Renal cortex interstitium (tissue), 15 donors: ENCODE measurements at places on chromosomes 7 and 10.

DNA sequence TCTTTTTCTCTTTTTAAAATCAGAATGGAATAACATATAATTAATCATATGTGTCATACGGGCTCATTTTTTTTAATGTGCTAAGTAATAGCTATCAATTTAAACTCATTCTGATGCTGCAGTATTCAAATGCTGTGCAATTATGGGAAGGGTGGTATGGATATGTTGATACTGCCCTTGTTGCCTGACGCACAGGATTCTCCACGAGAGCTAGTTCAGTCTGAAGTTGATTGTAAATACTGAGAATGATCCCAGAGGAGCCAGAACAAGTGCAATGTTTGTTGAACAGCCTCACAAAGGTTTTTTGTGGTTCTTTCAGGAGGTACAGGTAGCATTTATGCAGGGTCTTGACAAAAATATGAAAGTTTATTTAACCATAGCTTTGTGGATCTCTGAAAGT, 13.4 kb downstream of the NPY start:
- no peak for DNase-seq

DNA sequence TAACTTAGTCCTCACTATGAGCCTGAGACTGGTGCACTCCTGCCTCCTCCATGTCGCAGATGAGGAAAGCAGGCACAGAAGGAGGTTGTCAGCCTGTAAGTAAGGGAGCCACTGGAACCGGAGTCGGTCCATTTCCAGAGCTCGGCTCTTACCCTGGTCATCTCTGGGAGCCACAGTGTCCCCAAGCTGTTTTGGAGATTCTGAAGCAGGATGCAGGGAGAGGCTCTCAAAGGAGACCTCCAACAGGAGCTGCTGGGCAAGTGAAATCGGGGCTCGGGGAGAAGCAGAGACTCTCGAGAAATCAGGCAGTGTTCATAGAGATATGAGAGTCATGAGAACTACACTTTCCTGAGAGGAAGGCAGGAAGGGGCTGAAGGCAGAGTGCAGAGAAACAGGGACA, 39.0 kb downstream of the VSTM4 start:
- DNase-seq, result no peak

DNA sequence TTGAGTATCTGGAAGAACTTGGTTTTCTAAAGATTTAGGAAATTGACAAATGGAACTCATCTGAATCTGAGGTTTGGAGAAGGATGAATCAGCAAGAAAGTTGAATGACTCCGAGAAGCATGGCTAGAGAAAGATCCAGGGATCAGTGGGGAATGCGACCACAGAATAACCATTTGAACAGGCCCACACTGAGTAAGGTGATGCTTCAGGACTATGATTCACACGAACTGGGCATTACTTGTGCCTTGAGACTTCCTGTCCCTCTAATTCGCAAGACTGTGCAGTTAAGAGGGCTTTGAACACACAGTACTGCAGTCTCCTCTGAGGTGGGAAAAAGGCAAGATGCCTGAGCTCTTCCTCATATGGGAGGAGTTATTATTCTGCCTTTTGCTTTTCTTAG, 395.5 kb upstream of the POM121L12 start:
- no peak for DNase-seq

GRCh38 chr10:125055446-125055845, 104.9 kb downstream of the CTBP2 start:
- DNase-seq, result no peak

DNA sequence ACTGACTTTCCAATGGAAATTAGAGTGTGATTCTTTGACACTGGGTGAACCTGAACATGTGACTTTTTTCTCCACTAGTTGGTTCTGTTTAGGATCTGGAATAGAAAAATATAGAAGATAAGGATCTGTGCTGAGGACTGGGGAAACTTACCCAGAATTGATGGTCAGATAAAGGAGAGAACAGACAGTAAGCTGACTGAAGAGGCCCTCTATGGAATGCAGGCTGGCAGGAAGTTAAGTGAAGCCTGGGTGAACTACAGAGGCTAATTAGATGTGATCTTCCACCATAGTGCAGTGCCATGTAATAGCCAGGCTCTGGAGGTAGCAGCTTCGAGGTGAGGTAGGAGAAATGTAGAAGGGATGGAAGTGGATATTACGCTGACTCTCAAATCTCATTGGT, 455.3 kb downstream of the PLXDC2 start:
- DNase-seq, result no peak

- no peak for DNase-seq
Measured at GRCh38 chr7:2049782-2050510, 182.8 kb downstream of the MAD1L1 start.

GRCh38 chr10:28970231-28970630, 292.9 kb downstream of the BAMBI start:
- DNase-seq, result no peak

DNA sequence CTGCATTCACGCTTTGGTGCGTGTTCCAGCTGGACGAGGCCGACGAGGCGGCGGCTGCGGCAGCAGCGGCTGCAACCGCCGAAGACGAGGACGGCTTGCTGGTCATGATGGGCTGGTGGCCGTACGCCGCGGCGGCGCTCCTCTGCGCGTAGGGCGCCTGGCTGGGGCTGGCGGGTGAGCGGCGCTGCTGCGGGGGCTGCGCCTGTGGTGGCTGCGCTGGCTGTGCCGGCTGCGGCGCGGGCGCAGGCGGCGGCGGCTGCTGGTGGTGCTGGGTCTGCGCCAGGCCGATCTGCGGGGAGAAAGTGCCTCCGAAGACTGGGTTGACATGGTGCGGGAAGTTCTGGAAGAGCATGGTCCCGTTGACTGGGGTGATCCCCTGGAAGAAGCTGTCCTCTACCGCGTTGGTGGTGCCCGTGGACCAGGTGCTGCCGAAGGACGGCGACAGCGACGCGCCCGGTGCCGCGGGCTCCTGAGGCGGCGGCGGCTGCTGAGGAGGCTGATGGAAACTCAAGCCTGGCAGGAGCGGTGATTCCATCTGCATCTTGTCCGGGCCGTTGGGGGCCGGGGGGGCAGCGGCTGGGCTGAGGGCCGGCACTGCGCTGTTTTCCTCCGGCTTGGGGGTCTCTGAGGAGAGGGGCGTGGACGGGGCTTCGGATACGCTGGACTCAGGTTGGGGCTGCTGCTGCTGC, 51.1 kb downstream of the CPEB3 start:
- peak; percentile 46 for DNase-seq

DNA sequence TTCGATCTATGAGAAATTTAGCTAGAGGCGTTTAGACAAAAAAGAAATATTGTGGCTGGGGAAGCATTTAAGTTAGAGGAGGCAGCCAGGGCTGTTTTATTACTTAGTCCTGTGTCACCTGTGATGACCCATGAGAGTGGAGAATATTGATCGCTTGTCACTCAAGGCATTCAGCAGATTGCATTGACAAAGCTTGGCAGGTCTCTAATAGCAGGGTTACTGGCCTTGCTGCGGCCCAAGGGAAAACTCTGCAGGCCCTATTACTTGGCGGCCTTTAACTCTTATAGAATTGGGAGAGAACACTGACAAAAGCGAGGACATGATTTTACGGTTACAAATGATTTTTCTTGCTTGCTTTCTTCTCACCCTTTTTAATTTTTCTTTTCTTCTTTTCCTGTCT, 473.5 kb downstream of the AUTS2 start:
- no peak for DNase-seq

DNA sequence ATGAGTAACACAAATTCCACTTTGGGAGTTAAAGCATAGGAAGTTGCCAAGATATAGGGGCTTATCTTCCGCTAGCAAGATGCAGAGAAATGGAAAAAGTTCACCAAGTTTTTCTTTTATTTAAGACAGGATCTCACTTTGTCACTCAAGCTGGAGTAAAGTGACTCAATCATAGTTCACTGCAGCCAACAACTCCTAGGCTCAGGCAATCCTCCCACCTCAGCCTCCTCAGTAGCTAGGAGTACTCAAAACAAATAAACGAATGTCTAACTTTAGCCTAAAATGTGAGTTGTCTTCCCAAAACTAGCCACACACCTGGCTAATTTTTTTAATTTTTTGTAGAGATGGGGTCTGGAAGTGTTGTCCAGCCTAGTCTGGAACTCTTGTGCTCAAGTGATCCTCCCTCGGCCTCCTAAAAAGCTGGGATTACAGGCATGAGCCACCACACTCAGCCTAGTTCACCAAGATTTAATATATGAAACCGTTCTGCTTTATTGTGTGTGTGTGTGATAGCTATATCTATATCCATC, 9.9 kb downstream of the VIM start:
- DNase-seq, result no peak

DNA sequence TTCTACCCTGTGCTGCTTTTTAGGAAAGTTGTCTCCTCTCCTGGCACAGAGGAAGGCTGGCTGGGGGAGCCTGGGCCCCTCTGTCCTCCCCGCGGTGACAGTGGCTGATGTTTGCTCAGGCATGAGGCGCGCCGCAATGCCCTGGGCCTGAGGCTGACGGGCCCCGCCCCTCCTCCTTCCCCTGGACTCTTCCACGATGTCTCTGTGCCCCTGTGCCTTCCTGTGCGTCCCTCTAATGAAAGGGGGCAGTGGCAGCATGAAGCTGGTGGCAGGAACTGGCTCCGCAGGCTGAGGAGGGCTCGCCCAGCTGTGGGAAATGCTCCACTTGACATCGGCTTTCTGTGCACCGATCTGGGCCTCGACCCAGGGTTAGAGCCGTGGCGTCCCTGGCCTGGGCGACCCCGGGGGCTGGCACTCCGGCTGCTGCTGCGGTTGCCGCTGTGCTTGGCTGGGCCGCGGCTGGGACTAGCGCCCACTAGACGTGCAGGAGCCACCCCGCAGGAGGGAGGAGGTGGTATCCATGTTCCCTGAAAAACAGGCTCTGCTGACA, 67.9 kb downstream of the ZNF680 start:
- DNase-seq, result no peak

GRCh38 chr10:100999742-101000126, at the start of gene LZTS2:
TSS of gene LZTS2 (plus strand) at chr10:100999808. CDS start at chr10:101002539, 2,731 bp downstream.
- DNase-seq, result no peak

GRCh38 chr7:140039066-140039465, 23.7 kb downstream of the PARP12 start:
- DNase-seq, result no peak

- DNase-seq, result no peak
Measured at GRCh38 chr7:4054158-4054557, 627.9 kb upstream of the FOXK1 start.

- no peak for DNase-seq
Measured at GRCh38 chr10:61870526-61870895, 31.0 kb upstream of the ARID5B start.

DNA sequence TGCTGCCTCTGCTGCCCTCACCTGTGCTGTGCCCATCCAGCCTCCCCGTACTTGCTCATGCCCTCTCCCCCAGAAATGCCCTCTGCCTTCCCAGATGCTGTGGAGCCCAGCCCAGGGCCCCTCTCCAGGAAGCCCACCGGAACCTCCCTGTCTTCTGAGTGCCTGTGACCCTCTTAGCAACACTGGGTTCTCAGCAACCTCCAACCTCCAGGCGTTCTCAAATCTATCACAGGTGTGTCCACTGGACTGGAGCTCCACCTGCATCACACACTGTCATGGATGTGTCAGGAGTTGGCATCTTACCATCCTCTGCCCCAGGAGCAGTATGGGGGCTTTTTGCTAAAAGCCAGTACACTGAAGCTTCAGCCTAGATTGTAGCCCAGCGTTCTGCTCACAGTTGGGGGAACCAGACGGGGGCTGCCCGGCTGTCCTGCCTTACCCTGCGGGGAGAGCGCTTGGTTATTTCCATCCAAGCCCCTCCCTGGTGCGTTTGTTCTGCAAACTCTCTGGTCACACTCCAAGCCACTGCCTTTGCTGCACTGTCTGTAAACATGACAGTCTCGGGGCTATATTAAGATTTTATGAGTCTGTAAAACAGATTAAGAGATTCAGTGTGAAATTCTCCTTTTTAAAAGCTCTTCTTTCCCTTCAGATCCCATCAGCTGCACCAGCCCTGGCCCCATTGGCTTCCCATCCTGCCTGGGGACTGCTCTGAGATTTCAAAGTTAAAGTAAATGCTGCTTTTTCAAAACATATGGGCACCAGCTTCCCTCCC, 71.3 kb upstream of the CPXM2 start:
- DNase-seq, result no peak

- no peak for DNase-seq
Measured at GRCh38 chr7:23419845-23420244, 50.4 kb downstream of the IGF2BP3 start.

- no peak for DNase-seq
Measured at GRCh38 chr10:14555807-14556206, 218.9 kb downstream of the FAM107B start.

DNA sequence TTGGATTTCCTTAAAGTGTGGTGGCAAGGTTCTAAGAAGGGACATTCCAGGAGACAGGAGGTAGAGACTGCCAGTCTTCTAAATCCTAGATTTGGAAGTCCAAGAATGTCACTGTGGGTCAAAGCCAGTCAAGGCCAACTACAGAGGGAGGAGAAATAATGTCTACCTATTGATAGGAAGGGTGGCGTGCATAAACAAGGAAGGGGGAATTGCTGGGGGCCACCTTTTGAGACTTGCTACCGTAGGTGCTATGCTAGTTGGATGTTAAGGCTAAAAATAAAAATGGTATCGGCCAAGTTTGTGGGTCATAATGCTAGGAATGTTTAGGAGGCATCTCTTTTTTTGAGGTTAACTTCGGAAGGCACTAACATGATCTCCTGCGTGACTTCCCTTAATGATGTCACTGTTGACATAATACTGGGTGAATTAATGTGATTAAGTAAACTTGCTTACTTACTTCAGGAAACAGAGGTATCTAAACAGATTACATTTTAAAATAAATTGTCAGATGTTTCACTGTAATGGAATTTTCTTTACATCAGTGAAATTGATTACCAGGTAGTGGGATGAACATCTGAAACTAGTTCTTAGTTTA, 4.8 kb downstream of the BTRC start:
- DNase-seq, result no peak

GRCh38 chr7:39605087-39605486, 18.3 kb upstream of the RALA start:
- DNase-seq, result no peak

- DNase-seq, result no peak
Measured at GRCh38 chr7:129222064-129222463, 2.8 kb upstream of the AHCYL2 start.

DNA sequence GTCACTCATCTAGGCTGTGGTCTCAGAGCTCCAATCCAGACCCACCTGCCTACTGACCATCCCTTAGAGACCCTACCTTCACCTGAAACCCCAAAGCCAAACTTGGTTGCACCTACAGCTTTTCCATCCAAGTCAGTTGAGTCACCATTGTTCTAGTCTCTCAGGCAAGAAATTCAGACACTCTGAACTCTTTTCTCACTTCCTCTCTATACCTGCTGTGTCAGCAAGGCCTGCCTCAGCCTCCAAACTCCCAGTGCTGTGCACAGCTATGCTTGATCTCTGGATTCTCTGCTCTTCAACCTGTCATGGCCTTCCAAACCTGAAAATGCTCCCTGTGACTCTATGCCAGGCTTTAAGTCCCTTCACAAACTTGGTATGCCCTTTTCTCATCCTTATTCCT, 47.4 kb upstream of the MTURN start:
- DNase-seq, result no peak

GRCh38 chr7:13749636-13750035, 239.8 kb downstream of the ETV1 start:
- DNase-seq, result no peak

DNA sequence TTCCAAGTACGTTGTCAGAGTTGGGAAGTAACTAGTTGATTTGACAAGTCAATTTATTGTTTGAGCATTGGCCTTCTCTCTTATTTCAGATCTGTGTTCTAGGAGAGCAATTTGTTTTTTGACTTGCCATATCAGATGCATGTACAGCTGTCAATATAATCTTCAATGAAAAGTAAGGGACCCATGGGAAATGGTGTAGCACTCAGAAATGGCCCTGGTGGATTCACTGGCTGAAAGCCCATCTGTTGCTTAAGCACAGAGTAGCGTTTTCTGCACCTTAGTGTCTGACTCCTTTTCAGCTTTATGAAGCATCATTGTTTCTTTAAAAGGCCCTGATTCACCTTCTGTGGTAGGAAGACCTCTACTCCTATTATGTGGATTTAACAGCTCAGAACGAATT, 10.2 kb downstream of the GARS1 start:
- DNase-seq, result no peak
